ENCODE measurements at places on chromosomes 13 and 19.
A peak's percentile ranks its signal among the peaks of the same experiment; 100 is the strongest.

DNA sequence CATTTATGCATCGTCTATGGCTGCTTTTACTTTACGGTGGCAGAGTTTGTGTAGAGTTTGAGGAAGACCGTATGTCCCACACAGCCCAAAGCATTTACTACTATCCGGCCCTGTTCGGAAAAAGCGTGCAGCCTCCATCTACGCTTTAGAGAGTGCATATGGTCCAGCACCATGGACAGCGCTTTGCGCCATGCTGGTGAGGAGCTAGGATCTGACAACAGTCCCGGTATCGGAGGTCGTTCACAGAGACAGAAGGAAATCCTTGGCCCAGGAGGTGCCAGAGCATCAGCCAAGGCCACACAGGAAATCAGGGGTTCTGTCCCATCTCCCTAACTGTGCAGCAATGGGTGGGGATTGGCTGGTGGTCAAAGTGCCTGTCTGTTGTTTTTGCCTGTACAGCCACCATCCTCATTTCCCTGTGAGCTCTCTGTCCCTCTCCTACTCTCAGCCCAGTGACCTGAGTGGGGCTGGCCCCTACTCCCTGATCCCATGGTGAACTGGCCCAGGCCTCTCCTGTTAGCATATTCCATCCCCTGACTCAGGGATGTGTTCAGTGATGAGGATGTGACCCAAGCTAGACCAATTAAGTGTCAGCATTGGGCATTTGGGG, 16.2 kb upstream of the PRODH2 start:
- DNase-seq, result peak; percentile 40

- peak; percentile 11 for DNase-seq
Observed at GRCh38 chr19:17441241-17442021, 7.0 kb downstream of the TMEM221 start.

GRCh38 chr19:32870981-32871451, 1.4 kb upstream of the SLC7A9 start:
- DNase-seq, result peak; percentile 69

DNA sequence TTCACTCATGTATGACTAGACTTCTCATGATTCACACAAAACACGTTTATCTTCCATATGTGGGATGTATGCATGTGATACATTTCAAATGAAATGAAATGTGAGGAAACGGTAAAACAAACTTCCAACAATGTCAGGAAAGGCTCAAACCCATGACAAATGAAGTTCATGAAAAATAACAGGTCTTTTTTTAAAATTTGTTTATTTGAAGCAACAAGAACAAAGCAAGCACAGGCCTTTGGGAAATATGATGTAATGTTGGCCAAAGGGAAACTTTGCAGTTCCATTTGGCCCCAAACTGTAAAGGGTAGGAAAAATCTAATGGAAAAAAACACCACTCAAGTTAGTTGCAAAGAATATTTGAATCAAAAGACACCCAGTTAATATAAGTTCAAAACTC, 463.8 kb upstream of the ARGLU1 start:
- no peak for DNase-seq

DNA sequence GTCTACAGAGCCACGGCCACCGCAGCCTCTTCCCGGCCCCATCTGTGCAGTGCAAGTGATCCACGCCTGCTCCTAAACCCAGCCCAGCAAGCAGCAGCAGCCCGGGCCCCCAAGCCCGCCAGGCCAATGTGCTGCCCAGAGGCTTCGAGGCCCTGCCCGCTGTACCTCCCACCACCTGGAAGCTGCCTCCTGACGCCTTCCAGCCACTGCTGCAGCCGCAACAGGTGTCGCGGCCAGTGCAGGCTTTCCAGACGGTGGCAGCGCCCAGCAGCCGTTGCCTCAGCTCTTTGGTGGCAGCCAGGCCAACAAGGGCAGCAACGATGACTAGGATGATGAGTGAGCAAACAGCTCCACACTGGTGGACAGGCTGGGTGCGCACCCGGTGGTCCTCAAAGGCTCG, 50.2 kb upstream of the TPM4 start:
- DNase-seq, result no peak

GRCh38 chr13:41916173-41916954, 44.5 kb downstream of the VWA8 start:
- DNase-seq, result peak; percentile 82

DNA sequence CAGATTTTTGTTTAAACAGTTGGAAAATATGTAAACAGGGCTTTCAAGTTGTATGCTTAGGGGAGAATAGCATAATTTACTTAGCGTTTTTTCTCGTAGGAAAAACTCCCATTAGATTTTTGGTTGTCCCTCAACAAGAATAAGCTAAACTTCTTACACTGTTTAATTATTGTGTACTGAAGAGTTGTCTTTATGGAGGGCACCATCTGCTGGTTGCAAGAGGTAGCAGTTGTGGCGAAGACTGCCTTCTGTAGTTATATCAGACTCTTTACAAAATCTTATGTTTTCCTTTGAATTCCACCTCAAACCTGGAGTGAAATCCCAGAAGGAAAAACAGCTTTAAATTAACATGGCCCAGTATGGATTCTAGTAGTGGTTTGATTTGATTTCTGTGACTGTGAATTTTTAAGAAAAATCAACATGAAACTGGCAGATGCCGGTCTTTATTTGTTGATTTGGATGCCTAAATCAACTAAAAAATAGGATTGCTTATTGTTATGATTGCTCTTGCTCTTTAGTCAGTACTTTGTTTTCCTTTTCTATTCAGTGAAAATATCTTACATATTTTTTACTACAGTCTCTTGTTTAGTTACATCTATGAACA, 53.4 kb downstream of the PDS5B start:
- DNase-seq, result peak; percentile 50

GRCh38 chr19:40552848-40553247, 23.8 kb upstream of the SHKBP1 start:
- no peak for DNase-seq

DNA sequence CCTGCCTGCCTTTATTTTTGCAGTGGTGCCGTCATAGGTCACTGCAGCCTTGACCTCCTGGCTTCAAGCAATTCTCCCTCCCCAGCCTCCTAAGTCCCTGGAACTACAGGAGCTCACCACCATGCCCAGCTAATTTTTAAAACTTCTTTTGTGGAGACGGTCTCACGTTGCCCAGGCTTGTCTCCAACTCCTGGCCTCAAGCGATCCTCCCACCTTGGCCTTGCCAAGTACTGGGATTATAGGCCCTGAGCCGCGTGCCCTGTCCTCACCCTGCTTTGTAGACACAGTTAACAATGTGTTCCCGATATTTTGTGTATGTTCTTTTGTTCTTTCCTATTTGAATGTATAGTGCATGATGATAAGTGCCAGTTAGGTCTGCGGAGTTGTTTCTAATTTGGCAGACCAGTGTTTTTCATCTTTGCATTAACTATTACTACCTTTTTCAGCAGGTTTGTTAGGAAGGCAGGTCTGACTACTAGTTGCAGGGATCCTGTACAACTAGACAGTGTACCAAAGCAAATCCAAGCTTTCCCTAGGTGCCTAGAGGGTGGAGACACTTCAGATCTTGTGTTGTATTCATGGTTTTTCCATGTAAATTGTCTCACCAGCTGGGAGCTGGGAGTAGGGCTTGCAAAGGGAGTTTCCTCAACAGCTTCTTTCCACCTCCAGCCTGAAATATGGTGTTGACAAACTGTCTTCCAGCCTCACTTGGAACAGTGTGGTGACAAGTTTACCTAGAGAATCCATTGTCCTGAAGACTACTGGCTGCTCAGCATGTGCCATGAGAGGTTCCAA, 9.5 kb upstream of the WTIP start:
- no peak for DNase-seq

- DNase-seq, result no peak
Observed at GRCh38 chr19:56765137-56765536, 75.4 kb downstream of the PEG3 start.

- peak; percentile 92 for DNase-seq
Observed at GRCh38 chr19:40831502-40832430, 18.5 kb downstream of the CYP2A6 start.

DNA sequence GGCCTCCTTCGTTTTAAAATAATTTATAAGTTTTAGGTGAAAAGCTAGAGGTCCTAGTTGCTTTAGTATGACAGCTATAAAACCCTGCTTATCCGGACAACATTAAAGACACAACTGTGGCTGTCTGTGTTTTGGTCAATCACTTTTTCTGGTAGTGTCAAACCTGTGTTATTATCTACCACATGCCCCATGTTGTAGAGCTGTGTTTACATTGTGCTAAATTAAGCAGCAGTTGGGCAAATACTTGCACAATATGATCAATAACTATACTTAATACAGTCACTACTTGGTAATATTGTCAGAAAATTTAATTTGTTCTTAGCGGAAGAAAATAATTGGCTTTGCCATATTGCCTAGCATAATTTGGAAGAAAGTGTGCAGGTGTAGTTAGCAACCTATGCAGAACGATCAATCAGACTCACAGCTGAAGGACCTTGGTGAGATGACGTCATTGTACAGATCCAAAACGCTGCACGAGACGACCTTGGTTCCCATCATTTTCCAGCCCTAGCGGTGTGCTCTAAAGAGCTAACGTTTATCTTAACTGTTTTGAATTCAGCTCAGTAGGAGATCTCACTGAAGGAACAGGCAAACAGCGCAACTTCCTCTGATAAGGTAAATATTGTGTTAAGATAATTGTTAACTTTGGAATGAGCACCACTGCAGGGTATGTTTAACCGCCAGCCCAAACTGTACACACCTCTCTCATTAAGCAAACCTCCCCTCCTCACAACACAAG, 476.6 kb downstream of the IRS2 start:
- DNase-seq, result no peak

- DNase-seq, result no peak
Observed at GRCh38 chr13:105814219-105814901, 721.1 kb downstream of the EFNB2 start.

GRCh38 chr13:73932091-73932490, 202.1 kb downstream of the KLF12 start:
- DNase-seq, result no peak

Data from foreskin melanocyte (primary cell).